Right ventricle myocardium superior (tissue), 1 donor: ENCODE measurements at places on chromosomes 2 and 18. TPM values are rescaled to one million over a fixed set of nuclear protein-coding genes. Genes with fewer than 3 reads are reported as not detected.

GRCh38 chr2:174335254-174335987 lies 667 bp downstream of the SP9 start:
- DNase-seq: no peak

DNA sequence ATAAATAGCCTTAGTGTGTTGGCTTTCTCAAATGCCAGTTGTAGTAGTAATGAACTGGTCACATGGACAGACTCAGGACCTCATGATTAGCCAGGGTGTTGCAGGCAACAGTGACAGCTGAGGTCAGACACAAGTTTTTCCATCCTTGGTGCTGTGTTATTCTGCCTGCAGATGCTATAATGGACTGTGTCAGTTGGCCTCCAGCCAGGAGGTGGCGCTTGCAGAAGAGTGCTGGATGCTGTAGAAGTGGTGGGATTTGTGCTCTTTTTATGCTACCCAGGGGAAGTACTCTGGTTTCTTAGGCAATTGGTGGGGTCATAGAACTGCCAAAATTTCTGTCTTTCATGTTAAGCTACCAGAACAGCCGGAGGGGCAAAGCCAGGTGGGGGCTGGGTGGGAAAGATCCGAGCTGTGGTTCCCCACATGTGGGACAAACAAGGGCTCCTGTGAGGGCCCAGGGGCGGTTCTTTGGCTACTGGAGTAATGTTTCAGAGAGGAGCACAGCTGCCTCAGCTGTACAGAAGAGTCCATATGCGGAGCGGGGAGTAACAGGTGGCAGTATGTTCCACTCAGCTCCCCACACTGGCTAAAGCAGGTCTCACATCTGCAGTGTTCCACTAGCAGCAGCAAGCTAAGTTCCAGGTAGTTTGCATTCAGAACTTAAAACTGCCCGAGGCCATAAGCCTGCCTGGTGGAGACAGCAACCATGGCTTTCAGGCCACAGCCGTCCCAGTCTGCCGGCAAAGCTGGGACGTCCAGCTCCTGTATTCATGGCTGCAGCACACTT lies 104.4 kb downstream of the GULP1 start:
- no peak for DNase-seq

DNA sequence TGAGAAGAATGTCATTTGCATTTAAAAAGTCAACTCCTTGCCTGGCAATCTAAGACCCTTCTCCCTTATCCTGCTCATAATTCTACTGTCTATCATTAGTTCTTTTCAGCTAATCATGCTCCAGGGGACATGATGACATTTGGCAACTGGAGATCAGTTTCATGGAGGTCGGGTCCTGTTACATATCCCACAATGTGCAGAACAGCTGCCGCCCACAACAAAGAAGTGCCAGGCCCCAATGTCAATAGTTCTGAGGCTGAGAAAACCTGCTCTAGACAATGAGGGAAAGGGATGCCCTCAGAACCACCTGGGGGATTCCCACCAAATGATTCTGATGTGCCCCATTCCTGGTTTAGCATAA lies 53.4 kb upstream of the IL1RL1 start:
- no peak for DNase-seq

DNA sequence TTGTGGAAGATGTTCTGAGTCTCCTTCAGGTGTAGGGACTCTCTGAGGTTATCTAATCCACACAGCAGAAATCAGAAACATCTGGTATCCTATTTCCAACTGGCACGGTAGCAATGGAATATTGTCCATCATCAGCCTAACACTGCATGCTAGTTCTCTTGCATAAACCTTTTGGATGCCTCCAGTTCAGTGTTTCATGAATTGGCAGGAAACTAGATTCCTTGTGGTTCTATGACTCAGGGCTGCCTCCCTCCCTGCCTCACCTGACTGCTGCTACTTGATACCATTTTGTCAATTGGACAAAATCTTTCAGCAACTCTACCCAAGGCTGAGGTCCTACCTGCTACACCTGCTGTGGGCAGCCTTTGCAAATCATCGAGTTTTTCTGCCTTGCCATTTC lies 130.9 kb downstream of the TPGS2 start:
- DNase-seq: no peak

DSC3 gene
- total RNA-seq: not detected
